ENCODE measurements at places on chromosomes 5 and 9.

DNA sequence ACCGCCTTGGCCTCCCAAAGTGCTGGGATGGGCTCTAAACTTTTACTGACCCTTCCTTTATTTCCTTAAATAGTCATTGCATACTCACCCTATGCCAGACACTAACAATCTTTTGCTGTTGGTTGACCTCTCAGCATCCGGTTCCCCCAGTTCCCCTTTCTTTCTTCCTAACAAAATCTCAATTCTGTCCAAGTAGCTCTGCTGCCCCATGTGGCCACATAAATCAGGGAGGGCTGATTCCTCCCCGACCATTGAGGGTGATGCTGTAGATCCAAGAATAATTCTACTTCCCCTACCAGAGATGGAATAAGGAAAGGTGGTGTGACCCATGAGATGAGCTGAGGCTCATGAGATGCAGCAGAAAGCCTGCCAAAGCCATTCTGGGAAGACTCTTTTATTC lies 315.3 kb upstream of the MSX2 start:
- no peak for DNase-seq

- no peak for DNase-seq
These were observed 16.0 kb downstream of the TENT2 start for GRCh38 chr5:79628276-79628675.

DNA sequence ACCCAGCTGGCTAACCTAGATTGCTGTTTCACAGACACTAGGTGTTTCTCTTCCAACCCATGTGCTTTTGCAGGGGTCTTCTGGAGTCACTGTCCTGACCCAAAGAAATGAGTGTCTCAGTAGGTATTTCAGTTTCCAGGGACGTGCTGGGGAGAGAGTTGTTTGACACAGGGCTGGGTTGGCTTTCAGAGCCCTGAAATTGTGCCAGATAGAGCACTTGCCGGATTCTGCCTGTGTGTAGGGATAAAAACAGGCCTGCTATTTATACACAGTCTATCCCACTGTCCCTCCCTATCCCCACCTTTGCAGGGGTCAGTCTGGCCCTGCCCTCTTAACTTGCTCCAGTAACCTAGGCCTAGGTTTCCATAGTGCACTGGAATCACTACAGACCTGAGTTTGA lies 957 bp upstream of the HBEGF start:
- no peak for DNase-seq

DNA sequence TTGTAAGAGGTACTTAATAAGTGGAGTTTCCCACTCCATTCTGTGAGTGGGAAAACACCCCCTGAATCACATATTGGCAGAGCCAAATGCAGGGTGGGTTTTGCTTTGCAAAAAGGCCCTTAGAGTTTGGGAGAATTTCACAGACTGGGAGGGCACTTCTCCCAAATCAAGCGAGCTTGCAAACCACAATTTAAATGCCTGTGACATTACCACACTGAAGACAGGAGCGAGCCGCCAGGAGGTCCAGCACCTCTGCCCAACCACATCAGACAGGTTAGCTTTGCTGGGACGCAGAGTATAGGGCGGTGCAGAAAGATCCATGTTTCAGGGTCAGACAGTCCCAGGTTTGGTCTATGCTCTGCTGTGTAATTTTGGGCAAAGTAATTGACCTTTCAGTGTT lies 2.3 kb downstream of the ALAD start:
- no peak for DNase-seq

DNA sequence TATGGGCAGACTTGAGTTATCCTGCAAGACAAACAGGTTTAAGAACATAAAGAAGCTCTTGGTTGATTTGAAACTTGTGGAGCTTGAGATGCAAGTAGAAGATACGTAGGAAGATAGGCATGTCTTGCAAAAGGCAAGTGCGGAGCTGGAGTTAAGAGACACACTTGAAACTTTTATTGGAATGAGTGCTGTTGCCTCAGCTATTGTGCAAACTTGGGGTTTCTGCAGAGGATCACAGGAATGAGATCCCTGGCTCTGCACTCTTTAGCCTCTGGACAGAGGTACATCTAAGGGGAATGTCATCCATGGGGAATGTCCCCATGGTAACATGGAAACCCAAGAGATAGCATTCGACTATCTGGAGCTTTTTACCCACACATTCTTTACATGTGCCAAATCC lies 121.1 kb downstream of the ADCY2 start:
- DNase-seq, result no peak

- DNase-seq, result no peak
These were observed 2.4 kb upstream of the SLC6A18 start for GRCh38 chr5:1222621-1223277.

DNA sequence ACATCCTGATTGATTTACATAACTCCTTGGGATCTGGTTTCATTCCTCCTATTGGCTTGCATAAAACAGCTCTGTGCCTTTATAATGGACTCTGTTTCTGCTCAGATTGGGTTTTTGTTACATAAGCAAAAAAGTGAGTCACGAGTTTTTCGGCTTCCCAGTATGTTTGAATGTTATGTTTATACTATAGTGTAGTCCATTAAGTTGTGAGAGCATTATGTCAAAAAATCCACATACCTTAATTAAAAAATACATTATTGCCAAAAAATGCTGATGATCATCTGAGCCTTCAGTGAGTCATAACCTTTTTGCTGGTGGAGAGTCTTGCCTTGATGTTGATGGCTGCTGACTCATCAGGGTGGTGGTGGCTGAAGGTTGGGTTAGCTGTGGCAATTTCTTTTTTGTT lies 144.6 kb downstream of the CCDC171 start:
- DNase-seq, result no peak

GRCh38 chr9:96167011-96167410 lies 135.0 kb downstream of the HSD17B3 start:
- no peak for DNase-seq

DNA sequence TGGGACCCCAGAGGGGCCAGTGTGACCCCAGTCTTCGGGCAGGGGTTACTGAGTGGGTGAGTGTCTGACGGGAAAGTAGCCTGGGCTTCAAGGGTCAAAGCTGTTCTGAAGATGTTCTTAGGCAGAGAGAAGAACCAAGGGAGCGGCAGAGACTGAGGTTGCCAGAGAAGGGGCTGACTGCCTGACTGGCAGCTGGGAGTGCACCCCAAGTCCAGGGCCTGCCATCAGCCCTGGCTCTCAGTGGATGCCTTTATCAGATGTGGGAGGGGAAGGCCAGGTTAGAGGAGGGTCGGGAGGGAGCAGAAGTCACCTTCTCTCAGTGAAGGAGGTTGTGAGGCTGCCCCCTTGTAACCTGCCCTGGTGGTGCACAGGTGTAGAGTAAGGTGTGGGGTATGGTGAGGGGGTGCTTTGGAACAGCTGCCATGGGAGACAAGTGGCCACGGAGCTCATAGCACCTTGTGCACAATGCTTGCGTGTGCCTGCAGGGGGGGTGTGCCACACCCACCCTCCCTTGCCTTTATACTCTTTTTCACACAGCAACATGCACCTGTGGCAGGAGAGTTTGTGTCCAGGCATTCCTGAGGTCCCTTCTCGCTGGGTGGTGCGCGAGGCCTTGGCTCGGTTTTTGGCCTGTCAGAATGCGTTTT lies 18.9 kb downstream of the RALGPS1 start:
- DNase-seq, result no peak

All from GM10248 (cell line).